Activated naive CD8-positive, alpha-beta T cell treated with anti-CD3 and anti-CD28 coated beads, Interleukin-2, amount 50 U/mL, for 24 hours (primary cell): ENCODE measurements at places on chromosomes 11 and 22.

GRCh38 chr22:48318575-48319320 is 1508.9 kb downstream of the BRD1 start:
- DNase-seq, result no peak

DNA sequence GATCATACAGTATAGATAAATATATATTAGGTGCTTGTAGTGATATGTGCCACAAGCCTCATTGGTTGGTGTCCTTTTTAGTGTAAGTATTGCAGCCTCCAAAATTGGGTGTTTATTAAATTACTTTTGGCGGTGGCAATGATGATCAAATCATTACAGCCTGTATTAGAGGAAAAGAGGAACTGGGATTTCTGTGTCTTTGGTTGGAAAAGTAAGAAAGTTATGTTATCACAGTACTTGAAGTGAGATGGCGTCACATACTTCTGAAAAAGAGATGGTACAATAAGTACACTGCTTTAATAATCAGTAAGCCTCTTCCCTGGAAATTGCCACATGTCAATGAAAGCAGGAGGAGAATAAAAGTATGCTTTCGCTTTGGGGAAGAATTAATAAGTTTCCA is 523 bp upstream of the MPZL3 start:
- no peak for DNase-seq

DNA sequence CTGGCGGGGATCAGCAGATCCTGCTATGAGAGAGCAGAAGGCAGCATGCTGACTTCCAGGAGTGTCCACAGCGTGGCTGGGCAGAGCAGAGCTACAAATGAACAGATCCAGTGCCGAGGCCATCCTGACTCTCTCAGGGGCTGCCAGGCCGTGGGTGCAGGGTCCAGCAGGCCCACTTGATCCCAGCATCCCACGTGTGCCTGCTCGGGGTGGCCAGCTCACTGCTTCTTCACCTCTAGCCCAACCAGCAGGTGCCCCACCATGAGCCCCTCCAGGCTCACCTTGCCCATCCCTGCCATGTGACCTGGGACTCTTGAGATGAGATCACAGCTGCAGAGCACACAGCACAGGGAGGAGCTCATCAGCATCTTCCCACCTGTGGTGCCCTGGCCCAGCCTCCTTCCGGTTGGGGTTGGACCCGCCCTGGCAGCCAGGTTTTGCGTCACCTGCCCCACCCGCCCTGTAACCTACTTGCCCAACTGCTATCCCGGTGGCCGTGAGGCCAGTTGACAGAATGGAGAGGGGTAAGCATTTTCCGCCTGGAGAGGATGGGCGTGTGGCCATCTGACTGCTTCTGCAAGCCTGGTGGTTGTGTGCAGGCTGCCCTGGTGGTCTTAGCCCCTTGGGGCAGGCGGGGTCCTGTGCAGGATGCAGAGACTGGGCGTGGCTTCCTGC is 11.0 kb downstream of the TANGO2 start:
- DNase-seq, result no peak

DNA sequence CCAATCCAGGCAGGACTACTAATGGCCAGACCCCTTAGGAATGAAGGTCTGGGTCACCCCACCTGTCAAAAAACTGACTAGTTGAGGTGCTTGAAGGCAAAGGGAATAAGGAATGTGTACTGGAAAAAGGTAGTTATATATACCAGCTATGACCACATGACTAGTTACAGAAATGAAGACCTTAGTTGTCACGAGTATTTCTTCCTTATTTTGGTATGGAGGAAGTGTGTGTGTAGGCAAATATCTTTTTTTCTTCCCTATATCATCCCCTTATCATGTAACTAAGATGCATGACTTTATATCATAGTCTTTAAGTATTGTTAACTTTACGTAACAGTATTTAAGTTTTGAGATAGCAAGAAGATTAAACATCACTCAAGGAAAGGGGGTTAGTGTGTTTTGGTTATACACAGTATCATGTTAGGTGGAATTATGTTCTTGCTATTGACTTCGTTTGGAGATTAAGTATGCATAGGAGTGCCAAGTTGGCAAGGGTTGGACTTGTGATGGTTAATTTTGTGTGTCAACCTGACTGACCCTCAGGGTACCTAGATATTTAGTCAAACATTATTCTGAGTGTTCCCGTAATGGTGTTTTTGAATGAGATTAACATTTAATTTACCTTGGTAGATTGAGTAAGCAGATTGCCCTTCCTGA is 38.2 kb upstream of the NARS2 start:
- no peak for DNase-seq

GRCh38 chr22:49725516-49725915 is 102.2 kb downstream of the BRD1 start:
- no peak for DNase-seq
